Activated CD4-positive, alpha-beta T cell treated with anti-CD3 and anti-CD28 coated beads for 48 hours (primary cell): ENCODE measurements at places on chromosomes 2 and 18.

GRCh38 chr2:69196327-69197117 is 183.5 kb downstream of the ANTXR1 start:
- no peak for DNase-seq

DNA sequence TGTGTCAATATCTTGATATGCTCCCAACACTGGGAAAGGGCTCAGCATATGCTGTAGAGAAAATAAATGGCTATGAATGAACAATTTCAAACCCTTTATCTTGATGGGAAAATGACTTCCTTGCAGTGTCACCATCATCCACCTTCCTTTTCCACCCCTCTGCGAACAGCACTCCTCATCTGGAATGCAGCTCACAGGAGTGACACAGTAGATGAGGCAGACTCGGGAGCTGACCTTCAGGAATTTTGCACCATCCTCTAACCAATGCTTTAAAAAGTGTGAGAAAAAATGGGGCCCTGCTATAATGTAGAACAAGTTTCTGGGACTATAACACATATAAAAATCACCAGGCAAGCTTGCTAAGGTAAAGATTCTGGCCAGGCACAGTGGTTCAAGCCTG is 41.3 kb upstream of the YPEL5 start:
- no peak for DNase-seq

GRCh38 chr18:79493211-79493800 is 97.6 kb downstream of the NFATC1 start:
- DNase-seq = no peak

GRCh38 chr2:196208915-196209314 is 37.5 kb upstream of the STK17B start:
- no peak for DNase-seq

DNA sequence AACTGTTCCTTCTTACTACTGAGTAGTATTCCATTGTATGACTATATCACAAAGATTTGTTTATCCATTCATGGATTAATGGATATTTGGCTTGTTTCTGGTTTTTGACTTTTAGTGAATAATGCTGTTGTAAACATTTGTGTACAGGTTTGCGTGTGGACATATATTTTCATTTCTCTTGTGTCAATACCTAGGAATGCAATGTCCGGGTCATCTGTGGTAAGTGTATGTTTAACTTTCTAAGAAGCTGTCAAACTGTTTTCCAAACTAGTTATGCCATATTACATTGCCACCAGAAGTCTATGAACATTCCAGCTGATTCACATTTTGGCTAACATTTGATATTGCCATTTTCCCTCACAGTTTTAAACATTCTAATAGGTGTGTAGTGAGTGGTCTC is 29.1 kb upstream of the SLC16A14 start:
- DNase-seq = no peak

GRCh38 chr18:21745231-21745630 is 4.6 kb downstream of the MIB1 start:
- no peak for DNase-seq

DNA sequence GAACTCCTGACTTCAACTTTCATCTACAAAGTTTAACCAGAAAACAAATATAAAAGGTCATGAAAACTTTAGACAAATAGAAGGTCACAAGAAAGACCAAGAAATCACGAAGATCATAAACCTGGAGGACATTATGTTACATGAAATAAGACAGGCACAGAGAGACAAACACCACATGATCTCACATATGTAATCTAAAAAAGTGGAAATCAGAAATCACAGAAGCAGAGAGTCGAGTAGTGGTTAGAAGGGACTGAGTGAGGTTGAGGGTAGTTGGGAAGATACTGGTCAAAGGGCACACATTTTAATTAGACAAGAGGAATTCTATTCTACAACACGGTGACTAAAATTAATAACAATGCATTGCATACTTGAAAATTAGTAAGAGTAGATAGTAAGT is 1.4 kb downstream of the GCFC2 start:
- no peak for DNase-seq

- DNase-seq = no peak
Measured at GRCh38 chr2:238821391-238821790, 26.5 kb upstream of the TWIST2 start.

DNA sequence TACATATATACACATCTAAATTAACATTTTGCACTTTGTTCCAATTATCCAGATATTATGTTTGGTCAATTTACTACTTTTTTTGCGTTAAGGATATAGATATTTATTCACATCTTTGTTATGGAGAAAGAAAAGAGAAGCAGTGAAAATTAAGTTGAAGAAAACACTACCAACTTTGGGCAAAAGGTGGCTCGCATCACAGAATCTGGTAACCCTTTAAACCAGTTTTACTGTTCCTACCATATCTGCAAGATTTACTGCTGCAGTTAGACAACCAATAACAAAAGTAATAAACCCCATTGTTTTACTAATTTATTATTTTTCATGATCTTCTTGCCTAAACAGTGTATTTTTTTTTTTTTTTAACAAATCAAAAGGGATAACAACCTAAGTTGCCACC is 53.6 kb downstream of the SMAD2 start:
- DNase-seq = no peak

GRCh38 chr18:79538635-79539034 is 141.0 kb upstream of the CTDP1 start:
- no peak for DNase-seq

GRCh38 chr2:127884436-127884835 is 1.3 kb downstream of the AMMECR1L start:
- DNase-seq = no peak

GRCh38 chr2:159128191-159128590 is 158.3 kb downstream of the WDSUB1 start:
- DNase-seq = no peak

DNA sequence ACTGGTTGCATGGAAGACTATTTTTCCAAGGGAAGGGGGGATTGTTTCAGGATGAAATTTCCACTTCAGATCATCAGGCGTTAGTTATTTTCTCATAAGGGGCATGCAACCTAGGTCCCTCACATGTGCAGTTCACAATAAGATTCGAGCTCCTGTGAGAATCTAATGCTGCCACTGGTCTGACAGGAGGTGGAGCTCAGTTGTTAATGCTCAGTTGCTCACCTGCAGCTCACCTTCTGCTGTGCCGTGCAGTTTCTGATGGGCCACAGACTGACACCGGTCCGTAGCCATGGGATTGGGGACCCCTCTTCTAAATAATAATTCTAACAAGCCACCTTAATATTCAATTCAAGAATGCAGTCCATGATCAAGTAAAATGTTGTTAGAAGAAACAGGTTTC is 34.9 kb downstream of the PLCL1 start:
- DNase-seq = no peak

- DNase-seq = no peak
Measured at GRCh38 chr18:50711386-50711785, 108.4 kb downstream of the MRO start.

DNA sequence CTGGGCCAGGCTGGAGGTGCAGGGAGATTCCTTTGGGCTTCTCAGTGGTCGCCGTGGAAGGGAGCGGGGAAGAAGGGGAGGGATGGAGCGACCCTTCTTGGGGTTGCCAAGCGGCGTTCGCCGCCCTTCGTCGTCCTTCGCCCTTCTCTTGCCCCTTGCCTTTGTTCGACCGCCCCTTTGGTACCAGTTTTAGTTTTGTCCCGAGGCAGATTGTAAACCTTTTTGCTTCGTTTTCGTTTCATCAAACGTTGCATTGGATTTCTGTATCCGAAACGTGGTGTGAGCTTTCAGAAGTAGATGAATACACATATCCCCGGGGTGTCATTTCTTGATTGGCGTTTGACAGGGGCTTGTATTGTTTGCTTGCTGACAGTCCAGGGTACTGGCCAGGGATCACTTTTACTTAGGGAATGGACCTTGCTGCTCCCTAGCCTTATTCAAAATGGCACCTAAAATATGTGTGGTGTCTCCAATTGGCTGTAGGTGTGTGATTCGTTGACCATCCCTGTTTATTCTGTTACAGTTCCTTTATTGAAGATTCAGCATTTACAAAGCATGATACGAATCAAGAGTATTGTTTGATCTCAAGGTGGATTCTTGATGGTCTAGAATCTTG is 788 bp downstream of the USP14 start:
- no peak for DNase-seq

GRCh38 chr2:11899264-11899818 is 152.9 kb downstream of the LPIN1 start:
- DNase-seq = no peak

GRCh38 chr2:112959109-112959812 is 18.5 kb upstream of the IL36G start:
- no peak for DNase-seq

- no peak for DNase-seq
Measured at GRCh38 chr2:201975434-201975833, 58.2 kb upstream of the FZD7 start.

- no peak for DNase-seq
Measured at GRCh38 chr2:235238537-235238936, 255.3 kb upstream of the AGAP1 start.

GRCh38 chr18:79748321-79749180 is 49.2 kb upstream of the KCNG2 start:
- DNase-seq = no peak

- DNase-seq = peak; percentile 74
Measured at GRCh38 chr2:70994009-70994698, 519 bp downstream of the TEX261 start.

DNA sequence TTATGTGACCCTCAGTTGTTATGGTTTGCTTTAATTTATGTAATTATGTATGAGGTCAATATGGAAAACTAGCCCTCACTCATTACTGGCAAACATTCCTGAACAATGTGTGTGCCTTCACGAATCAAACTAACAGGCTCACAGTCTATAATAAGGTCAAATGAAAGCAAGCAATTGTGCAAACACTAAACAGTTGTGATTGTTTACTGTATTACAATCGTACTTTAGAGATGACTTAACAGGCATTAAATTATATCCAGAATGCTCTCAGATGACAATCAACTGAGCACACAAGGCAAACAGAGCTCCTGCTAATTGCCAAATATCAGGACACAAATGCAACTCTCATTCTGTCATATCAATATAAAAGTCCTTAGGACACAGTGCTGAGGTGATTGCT is 29.5 kb downstream of the COL5A2 start:
- DNase-seq = no peak

GRCh38 chr2:234241656-234242458 is 191.4 kb downstream of the SPP2 start:
- DNase-seq = no peak

DNA sequence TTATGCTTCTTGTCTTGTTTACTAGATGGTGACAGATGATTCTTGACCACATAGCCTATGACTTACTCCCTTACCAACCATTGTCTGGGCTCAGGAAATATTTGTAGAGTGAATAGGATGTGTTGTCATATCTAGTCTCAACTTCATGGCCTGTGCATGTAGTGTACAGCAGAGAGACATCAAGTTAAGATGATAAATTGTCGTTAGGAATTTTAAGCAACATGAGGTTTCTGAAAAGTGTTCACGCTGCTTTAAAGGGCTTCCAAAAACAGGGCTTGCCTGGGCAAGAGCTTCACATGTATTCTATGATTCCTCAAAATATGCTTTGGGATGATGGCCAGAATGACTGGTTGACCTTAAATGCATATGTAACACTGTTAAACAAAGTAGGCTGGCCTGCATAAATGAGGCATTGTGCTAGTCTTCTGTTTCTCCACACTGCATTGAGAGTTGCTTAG is 424.0 kb downstream of the RND3 start:
- DNase-seq = no peak

DNA sequence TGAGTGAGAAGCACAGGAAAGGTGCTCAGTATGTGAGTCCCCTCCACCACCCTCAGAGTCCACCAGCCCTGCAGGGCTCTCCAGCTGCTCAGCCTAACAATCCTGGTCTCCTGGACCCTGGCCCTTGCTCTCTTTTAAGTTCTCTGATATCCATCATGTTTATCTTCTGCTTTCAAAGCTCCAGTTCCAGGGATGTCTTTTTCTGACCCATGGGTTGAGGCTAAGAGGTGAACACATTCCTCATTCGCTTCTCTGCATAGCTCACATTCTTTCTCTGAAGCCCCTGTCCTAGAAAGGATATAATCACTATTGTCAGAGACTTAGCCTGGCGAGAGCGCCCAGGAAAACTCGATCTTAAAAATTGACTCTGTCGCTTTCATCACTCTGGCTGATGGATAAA is 86.4 kb downstream of the ARL4C start:
- DNase-seq = no peak

- DNase-seq = no peak
Measured at GRCh38 chr2:55547001-55547400, 27.5 kb downstream of the CFAP36 start.

DNA sequence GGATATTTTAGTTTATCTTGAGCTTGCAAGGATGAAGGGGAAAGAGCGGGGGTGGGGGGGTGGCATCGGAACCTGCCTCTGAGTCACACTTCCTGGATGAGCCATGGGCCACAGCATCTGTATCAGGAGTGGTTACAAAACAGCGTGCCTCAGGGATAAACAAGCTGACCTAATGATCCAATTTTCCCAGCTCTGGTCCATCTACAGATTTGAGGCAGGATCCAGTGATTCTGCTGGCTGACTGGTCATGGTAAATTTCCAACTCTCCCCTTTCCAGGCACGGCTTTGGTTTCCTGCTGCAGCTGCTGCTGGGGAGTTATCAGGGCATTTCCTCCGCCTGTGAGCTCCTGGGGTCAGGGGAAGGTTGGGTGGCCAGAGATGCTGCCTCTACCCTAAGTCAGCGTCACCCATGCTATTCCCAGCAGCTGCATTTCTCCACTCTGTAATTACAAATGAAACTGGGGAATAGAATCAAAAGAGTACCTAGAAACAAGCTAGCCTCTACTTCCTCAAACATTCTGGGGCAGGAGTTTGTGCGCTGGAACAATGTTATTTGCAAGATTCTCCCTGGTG is 4.7 kb upstream of the HPCAL1 start:
- DNase-seq = peak; percentile 66

- no peak for DNase-seq
Measured at GRCh38 chr18:23682472-23682871, 6.8 kb upstream of the LAMA3 start.

DNA sequence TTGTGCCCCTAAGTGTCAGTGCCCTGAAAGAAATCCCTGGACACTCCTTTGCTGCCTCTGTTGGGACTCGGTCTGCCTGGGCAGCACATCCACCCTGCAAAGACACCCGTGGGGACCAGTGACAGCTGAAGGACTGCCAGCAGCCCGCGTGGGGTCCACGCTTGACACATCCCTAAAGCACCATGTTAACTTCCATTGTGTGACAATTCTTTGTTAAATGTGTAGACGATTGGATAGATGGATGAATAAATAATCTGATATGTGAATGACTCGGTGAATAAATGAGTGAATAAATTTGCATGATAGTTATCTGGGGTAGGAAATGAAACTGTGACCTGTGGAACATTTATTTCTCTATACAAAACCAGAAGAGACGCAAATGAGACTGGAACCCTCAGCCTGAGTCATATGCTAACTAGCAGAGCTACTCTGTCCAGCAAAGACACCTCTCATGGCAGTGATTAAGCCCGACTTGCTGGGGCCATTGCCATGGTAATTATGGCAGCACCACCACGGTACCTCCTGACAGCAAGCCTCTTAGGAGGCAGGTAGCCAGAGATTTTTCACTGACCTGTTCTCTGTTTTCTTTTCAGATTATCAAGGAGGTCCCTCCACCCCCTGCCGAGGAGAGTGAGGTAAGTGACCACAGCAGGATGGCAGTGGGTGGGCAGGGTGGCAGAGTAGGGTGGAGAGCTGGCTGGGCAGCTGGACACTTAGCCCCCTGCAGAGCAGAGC is 156.8 kb downstream of the ANTXR1 start:
- peak; percentile 8 for DNase-seq
